ENCODE measurements at places on chromosomes 1 and 21.
A peak's percentile ranks its signal among the peaks of the same experiment; 100 is the strongest.

GRCh38 chr1:75415187-75415586 lies 195.7 kb downstream of the SLC44A5 start:
- H3K27me3 ChIP-seq, result no peaks in the 10 kb centered on the region
- no peak for DNase-seq
- no peak overlapping the region for H3K4me3 ChIP-seq
- H3K27ac ChIP-seq, result no peak overlapping the region
- H3K4me1 ChIP-seq, result no peaks in the 10 kb centered on the region

DNA sequence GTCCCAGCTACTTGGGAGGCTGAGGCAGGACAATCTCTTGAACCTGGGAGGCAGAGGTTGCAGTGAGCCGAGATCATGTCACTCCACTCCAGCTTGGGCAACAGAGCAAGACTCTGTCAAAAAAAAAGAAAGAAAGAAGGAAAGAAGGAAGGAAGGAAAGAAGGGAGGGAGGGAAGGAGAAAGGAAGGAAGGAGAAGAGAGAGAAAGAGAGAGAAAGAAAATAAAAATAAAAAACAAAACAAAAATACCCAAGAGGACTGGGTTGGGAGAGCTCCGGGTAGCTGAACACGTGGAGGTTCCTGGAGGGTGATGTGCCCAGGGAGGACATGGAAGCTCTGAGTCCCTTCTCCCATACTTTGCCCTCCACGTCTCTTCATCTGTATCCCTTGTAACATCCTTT lies 45.7 kb upstream of the CITED4 start:
- DNase-seq, result no peak
- no peak overlapping the region for H3K27ac ChIP-seq
- peaks cover 3% of the 10 kb centered on the region for H3K4me1 ChIP-seq
- no peaks in the 10 kb centered on the region for H3K36me3 ChIP-seq
- no peak overlapping the region for H3K4me3 ChIP-seq

DNA sequence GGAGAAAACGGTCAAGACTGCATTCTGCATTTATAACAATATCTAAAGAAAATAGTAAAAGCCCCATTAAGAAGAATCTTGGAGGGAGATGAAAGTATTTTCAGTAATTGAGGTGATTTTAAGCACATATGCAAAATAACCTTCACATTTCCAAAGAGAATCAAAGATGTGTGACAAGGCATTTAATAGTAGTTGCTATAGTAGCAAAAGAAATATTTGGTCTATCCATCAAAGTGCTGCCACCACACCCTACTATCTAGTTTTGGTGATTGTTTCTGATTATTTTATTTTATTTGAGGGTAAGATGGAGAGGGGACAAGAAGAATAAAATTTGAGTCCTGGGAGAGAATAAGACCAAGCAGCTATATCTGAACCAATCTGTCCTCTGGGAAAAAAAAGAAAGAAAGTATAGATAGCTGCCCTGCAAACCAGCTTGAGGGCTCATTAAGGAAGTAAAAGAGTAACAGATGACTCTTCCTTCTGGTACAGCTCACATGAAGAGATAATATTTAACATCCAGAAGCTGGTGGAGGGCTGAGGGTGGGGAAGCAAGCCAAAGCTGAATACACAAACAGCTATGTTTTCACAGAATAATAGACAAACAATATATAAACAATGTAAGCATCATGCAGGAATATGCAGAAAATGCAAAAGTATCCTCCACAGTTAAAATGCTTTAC lies 47.2 kb upstream of the RASAL2 start:
- H3K36me3 ChIP-seq, result no peaks in the 10 kb centered on the region
- no peak overlapping the region for H3K27ac ChIP-seq
- DNase-seq, result no peak
- H3K4me1 ChIP-seq, result peaks cover 23% of the 10 kb centered on the region
- peaks cover 5% of the 10 kb centered on the region for H3K27me3 ChIP-seq

DNA sequence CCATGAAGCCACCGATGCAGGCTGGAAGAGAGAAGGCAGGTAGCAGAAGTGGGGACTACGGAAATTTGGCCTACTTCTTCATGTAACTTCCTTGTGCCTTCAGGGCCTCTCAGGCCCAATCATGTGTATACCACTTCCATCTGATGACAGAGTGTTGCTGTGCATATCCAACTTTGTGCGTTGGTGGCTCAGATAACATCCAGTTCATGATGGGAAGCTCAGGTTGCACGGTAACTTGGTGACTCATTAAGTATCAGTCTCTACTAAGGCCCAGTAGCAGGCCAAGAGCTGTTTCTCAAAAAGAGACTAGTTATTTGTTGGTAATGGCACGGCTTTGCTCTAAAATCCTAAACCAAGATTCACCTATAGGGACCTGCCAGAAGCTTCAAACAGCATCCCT lies 117.6 kb downstream of the LTN1 start:
- H3K27me3 ChIP-seq, result no peaks in the 10 kb centered on the region
- H3K36me3 ChIP-seq, result peaks cover 19% of the 10 kb centered on the region
- DNase-seq, result no peak

GRCh38 chr1:228429007-228429406 lies 12.3 kb upstream of the TRIM17 start:
- peaks cover 16% of the 10 kb centered on the region for H3K4me1 ChIP-seq
- H3K27me3 ChIP-seq, result peaks cover 6% of the 10 kb centered on the region
- no peak overlapping the region for H3K4me3 ChIP-seq
- H3K27ac ChIP-seq, result no peak overlapping the region
- no peak for DNase-seq

DNA sequence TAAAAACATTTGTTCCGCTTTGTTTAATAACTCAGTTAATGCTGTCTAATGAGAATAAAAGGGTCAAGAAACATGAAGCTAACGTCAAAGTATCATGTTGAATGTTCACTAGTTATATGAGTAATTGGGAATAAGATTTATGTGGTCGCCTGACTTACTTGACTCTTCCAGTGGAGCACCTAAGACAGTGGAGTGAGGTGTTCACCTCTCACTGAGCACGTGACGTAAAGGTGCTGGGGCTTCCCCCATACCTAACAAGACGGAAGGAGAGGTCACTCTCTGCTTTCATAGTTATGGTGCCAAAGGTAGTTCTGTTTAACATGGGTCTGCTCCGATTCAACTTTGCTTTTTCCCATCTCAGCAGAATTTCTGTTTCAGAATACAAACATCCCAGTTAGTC lies 686 bp downstream of the KMO start:
- H3K27me3 ChIP-seq, result peaks cover 3% of the 10 kb centered on the region
- no peak for DNase-seq
- H3K4me3 ChIP-seq, result no peak overlapping the region
- H3K4me1 ChIP-seq, result peaks cover 11% of the 10 kb centered on the region
- H3K27ac ChIP-seq, result no peak overlapping the region

DNA sequence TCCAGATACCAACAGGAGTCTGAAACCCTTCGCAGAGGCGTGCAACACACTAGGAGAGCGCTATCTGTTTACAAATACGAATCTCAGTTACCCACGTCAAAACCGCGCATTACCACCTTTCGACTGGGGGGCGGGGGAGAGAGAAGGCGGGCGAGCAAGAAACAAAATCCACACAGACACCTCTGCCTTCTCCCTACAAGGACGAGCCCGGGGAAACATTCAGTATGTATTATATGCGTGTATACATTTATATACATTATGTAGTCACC lies 722 bp downstream of the TUT4 start:
- H3K27me3 ChIP-seq, result peaks cover 2% of the 10 kb centered on the region
- H3K4me3 ChIP-seq, result no peak overlapping the region
- peak; percentile 33 for DNase-seq
- H3K36me3 ChIP-seq, result no peaks in the 10 kb centered on the region
- H3K27ac ChIP-seq, result no peak overlapping the region

DNA sequence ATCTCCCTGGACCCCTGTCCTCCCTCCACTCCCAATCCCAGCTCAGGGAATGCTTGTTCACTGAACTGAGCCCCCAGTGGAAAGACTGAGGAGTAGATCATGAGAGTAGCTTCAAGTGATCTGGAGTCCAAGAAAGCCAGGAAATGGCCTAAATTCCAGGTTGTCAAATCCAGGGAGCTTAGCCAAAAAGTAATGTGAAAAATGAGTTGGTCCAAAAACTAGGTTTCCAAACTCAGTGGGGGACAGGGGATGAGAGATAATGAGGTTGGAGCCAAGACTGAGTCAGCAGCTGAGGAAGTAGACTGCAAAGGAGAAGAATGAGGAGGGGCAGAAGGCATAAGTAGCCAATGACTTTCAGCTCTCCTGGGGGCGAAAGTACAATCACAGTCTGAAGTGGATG lies 284.1 kb upstream of the BEND5 start:
- no peak overlapping the region for H3K27ac ChIP-seq
- peaks cover 7% of the 10 kb centered on the region for H3K27me3 ChIP-seq
- H3K36me3 ChIP-seq, result peaks cover 7% of the 10 kb centered on the region
- no peak overlapping the region for H3K4me3 ChIP-seq

DNA sequence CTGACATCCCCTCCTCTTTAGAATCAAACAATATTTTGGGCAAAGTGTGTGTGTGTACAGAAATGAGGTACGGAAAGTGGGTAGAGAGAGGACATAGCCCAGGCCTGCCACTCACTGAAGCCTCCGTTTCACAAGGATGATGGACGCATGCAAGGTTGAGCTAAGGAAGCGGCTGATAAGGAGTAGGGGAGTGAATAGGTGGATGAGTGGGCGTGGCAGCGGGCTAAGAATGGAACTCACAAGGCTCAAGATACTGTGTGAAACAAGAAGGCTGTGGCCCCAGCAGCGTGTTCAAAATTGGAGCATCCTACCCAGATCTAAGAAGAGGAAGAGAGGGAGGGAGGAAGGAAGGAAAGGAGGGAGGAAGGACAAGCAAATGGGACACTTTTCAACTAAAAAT lies 37.5 kb downstream of the VWA5B1 start:
- peaks cover 3% of the 10 kb centered on the region for H3K4me1 ChIP-seq
- no peaks in the 10 kb centered on the region for H3K36me3 ChIP-seq
- no peak for DNase-seq

GRCh38 chr1:147635342-147635741 lies 35.0 kb downstream of the ACP6 start:
- peaks cover 12% of the 10 kb centered on the region for H3K36me3 ChIP-seq
- no peak overlapping the region for H3K4me3 ChIP-seq
- H3K27ac ChIP-seq, result peak overlapping the region; percentile 65
- peaks cover 34% of the 10 kb centered on the region for H3K4me1 ChIP-seq

GRCh38 chr1:92980732-92981647 lies 19.7 kb upstream of the DIPK1A start:
- no peak overlapping the region for H3K27ac ChIP-seq
- no peaks in the 10 kb centered on the region for H3K36me3 ChIP-seq
- H3K4me3 ChIP-seq, result no peak overlapping the region
- no peaks in the 10 kb centered on the region for H3K27me3 ChIP-seq
- H3K4me1 ChIP-seq, result no peaks in the 10 kb centered on the region

DNA sequence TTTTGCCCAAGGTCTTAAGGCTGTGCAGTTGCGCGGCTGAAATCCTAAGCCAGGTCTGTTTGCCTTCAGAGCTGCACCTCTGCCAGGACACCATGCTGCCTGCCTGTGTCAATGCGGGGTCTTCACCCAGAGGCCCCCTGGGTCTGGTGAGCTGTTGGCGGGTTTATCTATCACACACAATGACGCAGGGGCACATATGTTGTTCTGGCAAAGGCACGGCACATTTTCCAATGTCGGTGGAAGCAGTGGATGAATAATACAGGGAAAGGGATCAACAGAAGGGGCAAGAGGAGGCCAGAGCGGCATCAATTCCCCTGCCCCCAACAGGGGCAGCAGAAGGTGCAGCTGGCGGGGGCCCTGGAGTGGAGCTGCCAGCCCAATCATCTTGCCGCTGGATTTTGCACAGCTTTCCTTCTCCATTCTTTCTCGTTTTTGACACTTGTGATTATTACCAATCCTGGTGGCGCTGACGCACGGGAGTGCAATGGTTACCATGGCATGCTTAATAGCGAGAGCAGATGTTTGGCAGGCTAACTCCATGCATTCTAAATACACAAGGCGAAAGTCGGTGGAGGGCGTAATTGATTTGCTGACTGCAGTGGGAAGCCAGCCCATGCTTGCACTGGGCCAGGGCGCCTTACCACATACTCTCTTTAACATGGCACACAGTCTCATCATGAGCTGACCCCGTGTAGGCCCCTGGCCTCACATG lies 45.8 kb upstream of the CYP2J2 start:
- peaks cover 9% of the 10 kb centered on the region for H3K4me1 ChIP-seq
- no peak overlapping the region for H3K4me3 ChIP-seq
- peaks cover 3% of the 10 kb centered on the region for H3K27me3 ChIP-seq
- no peak overlapping the region for H3K27ac ChIP-seq
- DNase-seq, result no peak

GRCh38 chr1:228837032-228837431 lies 101.8 kb downstream of the RHOU start:
- no peaks in the 10 kb centered on the region for H3K36me3 ChIP-seq
- H3K4me1 ChIP-seq, result peaks cover 6% of the 10 kb centered on the region

DNA sequence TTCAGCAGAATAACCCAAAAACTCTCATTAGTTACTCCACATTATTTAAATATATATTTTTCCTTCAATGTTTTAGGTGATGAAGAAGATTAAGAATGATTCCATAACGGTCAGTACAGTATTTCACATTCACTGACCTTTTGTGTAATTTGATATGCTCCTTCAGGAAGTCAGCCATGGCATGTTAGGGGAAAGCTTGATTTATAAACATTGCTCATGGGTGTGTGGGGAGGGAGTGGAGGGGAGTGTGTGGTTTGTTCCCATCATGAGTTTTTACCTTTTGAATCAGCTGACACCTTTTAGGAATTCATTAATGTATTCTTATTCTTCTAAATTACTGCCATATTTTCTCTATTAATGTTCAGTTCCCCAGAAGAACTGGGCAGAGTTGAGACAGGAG lies 240.2 kb downstream of the ATG4C start:
- H3K4me1 ChIP-seq, result no peaks in the 10 kb centered on the region
- H3K36me3 ChIP-seq, result no peaks in the 10 kb centered on the region
- H3K27me3 ChIP-seq, result no peaks in the 10 kb centered on the region
- no peak overlapping the region for H3K4me3 ChIP-seq

- H3K27ac ChIP-seq, result no peak overlapping the region
- peaks cover 1% of the 10 kb centered on the region for H3K27me3 ChIP-seq
- H3K4me3 ChIP-seq, result no peak overlapping the region
- H3K4me1 ChIP-seq, result no peaks in the 10 kb centered on the region
- no peaks in the 10 kb centered on the region for H3K36me3 ChIP-seq
Measured at GRCh38 chr1:87937831-87938395, 609.2 kb downstream of the LMO4 start.

DNA sequence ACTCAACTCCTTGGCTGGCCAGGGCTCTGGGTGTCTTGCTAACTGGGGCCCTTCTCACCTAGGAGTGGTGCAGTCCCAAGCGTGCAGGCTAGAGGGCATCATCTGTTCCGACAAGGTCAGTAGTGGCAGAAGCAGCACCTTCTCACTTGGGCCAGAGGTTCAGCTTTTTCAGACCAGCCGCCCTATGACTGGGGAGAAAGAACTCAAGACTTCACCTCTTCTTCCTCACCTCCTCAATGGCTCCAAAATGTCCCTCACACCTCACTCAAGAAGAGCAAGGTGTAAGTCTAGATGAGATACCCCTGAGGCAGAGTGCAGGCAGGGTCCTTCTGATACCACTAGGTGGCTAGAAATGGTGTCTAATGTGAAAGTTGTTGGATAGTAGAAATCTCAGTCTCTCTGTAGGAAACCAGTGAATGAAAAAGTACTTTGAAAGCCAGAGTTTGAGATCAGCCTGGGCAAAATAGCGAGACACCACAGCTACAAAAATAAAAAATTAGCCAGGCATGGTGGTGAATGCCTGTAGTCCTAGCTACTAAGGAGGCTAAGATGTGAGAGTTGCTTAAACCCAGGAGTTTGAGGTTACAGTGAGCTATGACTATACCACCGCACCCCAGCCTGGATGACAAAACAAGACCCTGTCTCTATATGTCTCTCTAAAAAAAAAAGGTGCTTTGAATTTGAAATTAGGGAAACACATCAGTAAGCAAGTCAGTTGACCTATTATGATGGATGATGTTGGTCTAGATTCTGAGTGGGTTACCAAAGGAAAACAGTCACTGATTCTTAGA lies 8.6 kb upstream of the IL20 start:
- H3K4me3 ChIP-seq, result no peak overlapping the region
- no peak overlapping the region for H3K27ac ChIP-seq
- H3K36me3 ChIP-seq, result no peaks in the 10 kb centered on the region
- no peak for DNase-seq
- H3K27me3 ChIP-seq, result peaks cover 4% of the 10 kb centered on the region
- no peaks in the 10 kb centered on the region for H3K4me1 ChIP-seq
